ENCODE measurements at places on chromosomes 16 and 17. TPM values are rescaled to one million over a fixed set of nuclear protein-coding genes. Genes with fewer than 3 reads are reported as not detected.

GRCh38 chr17:82583720-82584234 is 64.2 kb downstream of the FOXK2 start:
- DNase-seq: no peak

GRCh38 chr16:1081734-1082265 is 9.3 kb downstream of the SSTR5 start:
- DNase-seq: no peak

GRCh38 chr16:21101631-21102420 is 48.8 kb downstream of the DNAH3 start:
- no peak for DNase-seq

The KRT17 gene
- total RNA-seq: 253 TPM

- no peak for DNase-seq
Observed at GRCh38 chr16:29644973-29645693, 17.9 kb upstream of the SPN start.
